Stimulated activated CD8-positive, alpha-beta memory T cell treated with anti-CD3 and anti-CD28 coated beads, Interleukin-12 subunit alpha, Interleukin-12 subunit beta, amount 100 ng/mL, for 1 hour (primary cell): ENCODE measurements at places on chromosomes 3 and 15.

- no peak for DNase-seq
Observed at GRCh38 chr3:155742349-155742965, 2.4 kb downstream of the PLCH1 start.

DNA sequence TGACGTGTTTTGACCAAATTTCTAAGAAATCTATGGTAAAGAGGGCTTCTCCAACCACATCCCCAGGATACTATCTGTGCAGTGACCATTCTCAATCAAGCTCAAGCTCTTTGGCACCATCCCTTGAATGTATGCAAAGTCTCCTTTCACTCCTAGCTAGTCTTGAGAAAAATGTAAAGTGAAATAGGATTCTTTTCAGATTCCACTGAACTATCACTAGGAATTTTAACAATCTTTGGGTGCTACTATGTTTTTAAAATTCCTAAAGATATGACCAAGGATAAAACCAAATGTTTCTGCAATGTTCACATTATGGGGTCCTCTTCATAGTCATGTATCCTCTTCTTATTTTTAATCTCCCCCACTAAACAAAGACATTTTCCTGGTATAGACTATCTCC lies 107.8 kb downstream of the TMCO5A start:
- DNase-seq, result no peak

DNA sequence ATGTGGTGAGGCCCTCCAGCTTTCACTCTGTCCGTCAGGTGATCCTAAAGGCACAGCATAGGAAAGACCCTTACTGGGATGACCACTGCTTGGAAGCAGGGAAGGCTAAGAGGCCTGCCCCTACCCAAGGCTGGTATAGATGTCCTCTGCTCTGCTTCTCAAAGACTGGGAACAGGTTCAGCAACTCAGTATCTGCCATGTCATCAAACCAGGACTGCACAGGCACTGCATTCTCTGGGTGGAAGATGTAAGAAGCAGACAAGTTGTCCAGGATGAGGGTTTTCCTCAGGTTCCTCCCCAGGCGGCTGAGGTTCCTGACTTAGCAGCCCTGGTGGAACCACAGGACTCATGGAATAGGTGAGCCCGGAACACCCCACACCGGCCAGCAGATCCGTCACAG lies 4.7 kb downstream of the FAM98B start:
- no peak for DNase-seq

GRCh38 chr15:56390739-56391267 lies 25.6 kb downstream of the TEX9 start:
- no peak for DNase-seq

DNA sequence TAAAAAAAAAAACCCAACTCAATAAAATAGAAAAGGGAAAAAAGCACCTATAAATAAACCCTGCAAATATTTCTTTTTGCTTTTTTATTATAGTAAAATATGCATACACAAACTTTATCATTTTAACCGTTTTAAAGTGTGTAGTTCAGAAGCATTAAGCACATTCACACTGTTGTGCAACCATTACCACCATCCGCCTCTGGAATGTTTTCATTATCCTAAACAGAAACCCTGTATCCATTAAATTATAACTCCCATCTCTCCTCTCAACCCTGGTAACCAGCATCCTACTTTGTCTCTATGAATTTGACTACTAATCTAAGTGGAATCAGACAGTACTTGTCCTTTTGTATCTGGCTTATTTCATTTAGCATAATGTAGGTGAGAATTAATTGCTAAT lies 15.0 kb downstream of the CDCP1 start:
- DNase-seq, result no peak

GRCh38 chr3:23750573-23751210 lies 55.1 kb upstream of the UBE2E1 start:
- no peak for DNase-seq

GRCh38 chr3:128584412-128585020 lies 66.1 kb downstream of the RPN1 start:
- no peak for DNase-seq

DNA sequence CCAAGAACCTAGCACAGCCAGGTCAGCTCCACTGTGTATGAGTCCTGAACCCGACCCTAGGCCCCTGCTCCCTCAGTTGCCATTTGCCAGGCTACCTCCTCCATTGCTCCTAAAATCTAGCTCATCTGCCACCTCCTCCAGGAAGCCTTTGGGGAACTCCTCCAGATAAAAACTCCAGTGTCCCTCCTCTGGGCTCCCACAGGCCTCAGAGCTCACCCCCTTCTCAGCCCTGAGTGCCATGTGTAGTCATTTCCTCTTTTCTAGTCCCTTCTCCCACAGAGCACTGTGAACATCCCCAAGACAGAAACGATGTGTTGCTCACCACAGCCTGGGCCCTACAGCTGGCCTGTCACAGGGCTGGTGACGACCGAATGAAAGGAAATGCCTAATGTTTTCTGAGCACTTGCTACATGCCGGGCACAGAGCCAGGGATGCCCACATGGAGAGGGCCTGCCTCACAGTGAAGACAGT lies 61.0 kb downstream of the IQSEC1 start:
- no peak for DNase-seq

GRCh38 chr3:149299938-149300801 lies 33.3 kb downstream of the TM4SF18 start:
- DNase-seq, result no peak

- DNase-seq, result no peak
Observed at GRCh38 chr3:58021962-58022361, 13.7 kb downstream of the FLNB start.

DNA sequence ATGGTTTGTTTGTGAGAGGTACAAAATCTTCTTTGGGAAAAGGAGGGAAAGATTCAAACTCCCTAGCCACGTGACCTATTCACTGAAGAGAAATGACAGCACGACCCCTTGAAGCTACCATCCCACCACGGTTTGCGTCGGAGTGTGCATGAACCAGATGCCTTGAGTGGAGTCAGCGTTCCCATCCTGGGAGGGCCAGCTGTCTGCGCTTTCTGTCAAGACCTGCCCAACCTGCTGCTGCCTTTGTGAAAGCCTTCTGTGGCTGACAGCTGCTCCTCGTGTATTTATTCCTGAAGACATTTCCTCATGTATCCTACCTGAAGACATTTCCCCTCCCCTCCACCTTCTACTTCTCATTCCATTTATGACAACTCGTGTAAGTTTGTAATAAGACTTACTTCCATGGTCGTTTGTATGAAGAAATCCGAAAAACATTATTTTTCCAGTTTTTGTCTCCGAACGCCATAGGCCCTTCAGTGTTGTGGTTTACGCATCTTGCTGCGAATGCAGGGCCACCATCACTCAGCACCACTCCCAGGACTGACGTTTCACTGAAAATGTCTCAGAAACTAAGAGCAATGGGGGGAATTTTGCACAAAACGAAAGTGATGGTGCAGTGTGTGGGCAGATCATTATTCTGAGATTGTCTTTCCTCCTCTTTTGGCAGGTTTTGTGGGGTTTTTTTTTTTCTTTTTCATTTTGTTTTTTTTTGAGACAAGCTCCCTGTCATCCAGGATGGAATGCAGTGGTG lies 18.9 kb downstream of the EBLN2 start:
- no peak for DNase-seq

DNA sequence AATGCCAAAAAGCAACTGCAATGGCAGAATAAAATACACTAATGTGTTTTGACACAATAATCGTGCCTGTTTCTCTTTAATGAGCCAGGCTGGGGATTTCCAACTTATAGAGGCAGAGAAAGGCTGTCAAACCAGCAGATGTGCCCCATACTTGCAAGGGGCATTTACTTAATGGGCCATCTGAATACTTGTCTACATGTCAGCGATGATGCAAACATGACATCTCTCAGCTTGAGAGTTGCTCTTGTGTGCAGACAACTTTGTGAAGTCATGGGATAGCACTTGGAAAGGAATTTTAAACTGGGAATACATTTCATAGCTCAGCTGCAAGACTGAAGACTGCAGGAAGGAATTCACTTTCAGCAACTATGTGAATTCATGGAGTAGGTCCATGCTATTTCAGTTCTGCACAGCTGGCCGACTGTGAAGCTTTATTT lies 127.4 kb upstream of the ADAMTS9 start:
- no peak for DNase-seq

DNA sequence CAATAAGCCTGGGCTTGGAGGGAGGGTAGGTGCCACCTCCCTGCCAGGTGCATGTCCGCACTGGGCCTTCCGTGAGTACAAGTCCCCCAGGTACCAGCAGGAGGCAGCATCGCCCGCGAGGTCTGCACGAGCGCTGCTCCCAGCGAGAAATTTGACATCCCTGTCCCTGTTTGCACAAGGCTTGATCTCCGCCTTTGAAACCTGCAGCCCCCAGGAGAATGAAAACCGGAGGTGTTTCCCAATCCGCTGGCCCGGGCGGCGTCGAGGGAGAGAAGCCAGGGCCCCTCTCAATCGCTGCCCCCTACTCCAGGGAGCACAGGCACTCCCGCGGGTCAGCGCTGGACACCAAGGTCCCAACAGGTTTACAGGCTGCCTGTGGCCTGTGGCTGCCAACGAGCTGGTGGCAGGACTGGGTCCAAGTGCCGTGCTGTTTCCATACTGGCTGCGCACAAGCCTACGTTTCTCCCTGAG lies 961 bp downstream of the HAPLN3 start:
- peak; percentile 77 for DNase-seq

- no peak for DNase-seq
Observed at GRCh38 chr15:74924525-74924924, 13.3 kb downstream of the COX5A start.

DNA sequence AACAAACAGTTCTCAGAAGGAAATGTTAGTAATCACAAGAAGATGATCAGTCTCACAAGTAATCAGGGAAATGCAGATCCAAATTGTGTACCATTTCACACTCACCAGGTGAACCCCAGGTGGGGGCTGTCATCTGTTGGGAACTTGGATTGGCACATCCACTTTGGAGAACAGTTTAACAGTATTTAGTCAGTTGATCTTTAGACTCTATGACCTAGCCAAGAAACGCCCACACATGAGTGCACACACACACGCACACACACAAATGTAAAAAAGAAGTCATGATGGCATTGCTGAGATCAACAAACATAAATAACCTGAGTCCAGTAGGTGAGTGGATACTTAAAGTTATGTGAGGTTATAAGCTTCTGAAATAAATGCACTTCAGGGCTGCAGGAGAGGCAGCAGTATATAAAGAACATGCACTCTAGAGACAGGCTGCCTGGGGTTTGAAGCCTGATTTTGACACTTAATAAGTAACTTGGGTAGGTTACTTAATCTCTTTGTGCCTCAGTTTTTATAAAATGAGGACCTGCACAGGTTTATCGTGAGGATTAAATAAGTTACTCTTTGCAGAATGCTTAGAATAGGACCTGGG lies 17.7 kb downstream of the ACVR2B start:
- no peak for DNase-seq

DNA sequence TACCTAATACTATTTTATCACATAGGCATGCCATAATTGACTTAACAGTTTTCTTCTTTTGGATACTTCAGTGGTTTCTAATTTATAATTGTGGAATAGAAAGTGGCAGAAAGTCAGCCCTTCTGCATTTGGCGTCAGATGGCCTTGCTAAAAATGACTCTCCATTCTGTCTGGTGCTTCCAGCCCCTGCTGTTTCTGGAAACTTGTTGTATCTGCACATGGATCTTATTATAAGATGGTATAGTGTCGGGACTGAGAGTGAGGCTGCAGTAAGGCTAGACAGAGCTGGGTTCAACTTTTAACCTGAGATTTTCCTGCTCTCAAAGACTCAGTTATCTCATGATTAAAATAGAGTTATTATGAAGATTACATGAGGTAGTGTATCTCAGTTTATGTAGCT lies 74.8 kb upstream of the WDR72 start:
- no peak for DNase-seq

GRCh38 chr3:10521772-10522441 lies 16.5 kb upstream of the ATP2B2 start:
- DNase-seq, result no peak

GRCh38 chr15:32733281-32733680 lies 15.5 kb downstream of the GREM1 start:
- no peak for DNase-seq

- no peak for DNase-seq
Observed at GRCh38 chr3:150594150-150594549, 9.0 kb upstream of the SELENOT start.

- DNase-seq, result no peak
Observed at GRCh38 chr3:59632760-59633573, 583.1 kb upstream of the CFAP20DC start.

DNA sequence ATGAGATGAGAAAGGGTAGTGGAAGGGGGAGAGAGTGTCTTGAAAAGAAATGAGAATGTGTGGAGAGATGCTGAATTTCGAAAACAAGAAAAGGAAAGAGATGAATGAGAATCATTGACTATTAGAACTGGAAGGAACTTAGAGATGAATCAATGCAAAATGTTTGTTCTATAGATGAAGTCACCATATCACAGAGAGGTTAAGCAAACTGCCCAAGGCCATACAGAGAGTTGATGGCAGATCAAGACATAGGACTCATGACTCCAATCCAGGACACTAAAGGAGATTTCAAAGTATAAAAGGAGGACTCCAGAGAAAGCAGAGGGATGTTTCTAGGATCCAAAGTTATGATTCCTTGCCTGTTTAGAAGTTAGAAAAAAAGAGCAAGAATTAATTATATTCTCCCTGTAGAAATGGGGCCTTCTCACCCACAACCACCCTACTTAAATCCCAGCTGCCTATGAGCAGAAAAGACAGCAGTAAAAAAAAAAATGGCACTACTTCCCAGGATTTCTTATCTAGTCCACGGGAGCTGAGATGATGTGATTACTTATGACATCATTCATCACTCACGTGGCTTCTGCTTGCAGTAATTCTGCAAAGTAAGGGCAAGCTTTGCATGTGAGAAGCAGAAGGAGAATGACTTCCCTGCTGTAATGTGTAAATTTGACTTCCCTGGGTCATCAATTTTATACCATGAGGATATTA lies 210.8 kb upstream of the MRPL3 start:
- no peak for DNase-seq

DNA sequence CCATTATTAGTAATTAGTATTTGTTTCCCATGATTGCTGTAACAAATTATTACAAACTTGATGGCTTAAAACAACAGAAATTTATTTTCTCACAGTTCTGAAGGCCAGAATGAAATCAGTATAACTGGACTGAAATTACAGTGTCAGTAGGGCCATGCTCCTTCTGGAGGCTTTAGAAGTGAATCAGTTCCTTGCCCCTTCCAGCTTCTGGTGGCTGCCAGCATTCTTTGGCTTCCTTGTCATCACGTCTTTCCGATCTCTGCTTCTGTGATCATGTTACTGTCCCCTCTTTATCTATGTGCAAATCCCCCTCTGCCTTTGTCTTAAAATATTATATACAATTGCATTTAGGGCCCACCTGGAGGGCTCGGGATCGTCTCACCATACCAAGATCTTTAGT lies 92.0 kb downstream of the FOXB1 start:
- DNase-seq, result no peak
